ENCODE measurements at places on chromosomes 4 and X.

DNA sequence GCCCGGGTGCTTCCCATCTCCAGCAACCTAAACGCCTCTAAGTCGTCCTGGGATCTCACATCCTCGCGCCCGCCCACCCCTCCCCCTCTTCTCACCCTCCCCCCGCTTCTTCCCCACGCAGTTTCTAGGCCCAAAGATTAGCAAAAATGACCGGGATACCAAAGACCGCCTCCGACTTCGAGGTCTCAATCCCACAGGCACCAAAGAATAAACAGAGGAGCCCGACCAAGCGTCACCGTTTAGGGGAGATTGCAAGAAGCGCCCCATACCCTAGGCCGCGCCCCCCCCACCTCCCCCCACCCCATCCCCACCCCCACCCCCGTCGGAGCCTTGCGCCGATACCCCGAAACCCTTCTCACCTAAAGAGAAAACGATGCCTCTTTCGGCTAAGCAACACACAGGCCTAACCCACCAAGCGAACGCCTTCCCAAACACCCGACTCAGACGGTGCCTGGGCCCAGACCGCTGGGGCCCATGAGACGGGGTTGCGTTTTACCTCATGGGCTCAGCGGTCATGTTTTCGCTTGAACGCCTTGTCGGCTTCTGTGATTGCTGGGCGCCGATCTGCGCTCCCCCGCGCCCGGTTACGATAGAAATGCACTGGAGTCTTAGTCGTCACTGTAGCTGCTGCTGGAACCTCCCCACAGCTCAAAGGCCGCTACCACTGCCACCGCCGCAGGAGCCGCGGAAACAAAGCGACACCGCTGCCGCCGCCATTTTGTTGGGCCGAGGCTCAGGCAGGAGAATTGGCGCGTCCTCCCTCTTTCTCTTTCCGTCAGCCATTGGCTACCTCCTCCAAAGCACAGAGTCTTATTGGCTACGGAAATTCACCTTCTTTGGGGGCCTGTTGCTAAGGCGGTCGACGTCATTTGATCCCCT is at the start of gene ATRX:
Gene ATRX (minus strand): TSS at position 731 of the 879 bp plus-strand sequence. CDS start 215 bp downstream, at position 516.
- DNase-seq, result peak; percentile 82

DNA sequence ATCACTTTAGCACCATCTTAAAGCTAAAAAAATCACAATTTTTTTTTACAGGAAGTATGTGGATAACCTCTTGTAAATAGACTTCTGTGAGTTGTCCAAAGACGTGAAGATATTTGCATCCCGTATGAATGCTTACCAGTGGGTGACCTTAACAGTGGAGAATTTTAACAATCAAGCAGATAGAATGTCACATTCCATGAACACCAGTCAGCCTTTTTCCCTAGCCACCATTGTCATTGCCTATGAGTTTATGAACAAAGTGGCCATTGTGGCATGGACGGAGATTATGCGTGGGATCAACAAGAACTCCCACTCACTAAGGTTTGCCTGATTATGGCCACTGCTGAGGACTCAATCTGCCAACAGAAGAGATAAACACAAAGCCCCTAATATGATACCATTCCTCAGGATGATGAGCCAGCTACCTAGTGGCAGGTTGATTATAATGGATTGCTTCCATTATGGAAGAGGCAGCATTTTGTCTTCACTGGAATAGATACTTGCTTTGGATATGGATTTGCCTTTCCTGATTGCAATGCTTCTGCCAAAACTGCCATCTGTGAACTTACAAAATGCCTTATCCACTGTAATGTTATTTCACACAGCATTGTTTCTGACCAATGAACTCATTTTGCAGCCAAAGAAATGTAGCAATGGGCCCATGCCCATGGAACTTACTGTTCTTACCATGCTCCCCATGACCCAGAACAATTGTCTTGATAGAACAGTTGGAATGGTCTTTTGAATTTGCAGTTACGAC is 830.9 kb upstream of the NDST4 start:
- DNase-seq, result no peak

DNA sequence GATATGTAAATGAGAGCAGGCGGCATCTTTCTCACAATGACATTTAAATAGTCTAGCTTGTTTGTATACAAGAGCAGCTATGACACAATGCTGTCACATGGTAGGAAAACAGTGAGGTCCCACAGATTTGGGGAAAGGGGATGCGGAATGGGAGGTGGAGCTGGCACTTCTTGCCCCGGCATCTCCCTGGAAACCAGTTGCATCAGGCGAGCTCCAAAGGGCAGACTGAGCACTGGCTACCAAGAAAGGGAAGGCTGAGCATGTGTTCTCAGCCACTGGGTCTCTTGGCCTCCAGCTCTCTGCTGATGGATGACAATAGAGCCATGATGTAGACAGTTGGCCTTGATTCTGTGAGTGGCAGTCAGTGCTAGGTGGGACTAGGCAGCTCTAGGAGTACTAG is 109.0 kb downstream of the UCHL1 start:
- DNase-seq, result no peak

GRCh38 chr4:139735381-139736273 is 70.0 kb downstream of the MGST2 start:
- DNase-seq, result peak; percentile 25

DNA sequence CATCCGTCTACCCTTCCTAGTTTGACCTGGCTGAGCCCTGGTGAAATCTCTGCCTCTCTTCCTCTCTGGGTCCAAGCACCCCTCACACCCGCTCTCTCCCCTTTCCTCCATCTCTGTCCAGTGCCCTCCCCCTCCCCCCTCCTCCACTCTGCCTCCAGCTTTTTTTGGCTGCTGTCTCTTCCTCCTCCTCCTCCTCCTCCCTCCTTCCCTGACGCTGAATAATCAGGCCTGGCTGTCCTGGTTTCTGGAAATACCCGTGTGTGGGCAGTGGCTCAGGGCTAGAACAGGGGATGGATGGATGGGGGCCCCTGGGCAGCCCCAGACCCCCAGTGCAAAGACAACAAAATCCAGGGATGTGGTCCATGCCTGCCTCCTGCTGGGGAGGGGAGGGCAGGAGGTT is 4.7 kb upstream of the SYP start:
- DNase-seq, result no peak

- DNase-seq, result no peak
These were observed 602.2 kb downstream of the CENPC start for GRCh38 chr4:66943112-66943511.

DNA sequence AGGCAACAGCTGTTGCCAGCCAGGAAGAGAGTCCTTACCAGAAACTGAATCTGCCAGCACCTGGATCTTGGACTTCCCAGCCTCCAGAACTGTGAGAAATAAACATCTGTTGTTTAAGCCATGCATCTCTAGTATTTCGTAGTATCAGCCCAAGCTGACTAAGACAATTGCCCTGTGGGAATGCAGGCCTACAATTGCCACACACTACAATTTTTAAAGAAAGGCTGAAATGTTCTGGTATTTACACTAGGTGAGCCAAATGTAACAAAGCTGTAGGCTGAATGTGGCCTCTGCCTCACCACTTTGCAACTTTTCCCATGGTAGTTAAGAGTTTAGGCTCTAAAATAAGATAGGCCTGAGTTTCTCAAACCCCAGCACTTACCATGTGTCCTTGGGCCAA is 59.1 kb downstream of the SPATA18 start:
- no peak for DNase-seq

GRCh38 chr4:138677212-138677611 is 338.4 kb upstream of the NOCT start:
- no peak for DNase-seq

- no peak for DNase-seq
These were observed 417.4 kb downstream of the SPOCK3 start for GRCh38 chr4:166816890-166817289.

GRCh38 chrX:118370921-118371624 is 25.2 kb downstream of the WDR44 start:
- peak; percentile 72 for DNase-seq

GRCh38 chr4:20443015-20443805 is 191.5 kb downstream of the SLIT2 start:
- no peak for DNase-seq

GRCh38 chrX:25287521-25287920 is 271.8 kb upstream of the ARX start:
- no peak for DNase-seq

- DNase-seq, result peak; percentile 86
These were observed 58.6 kb upstream of the DCTD start for GRCh38 chr4:182975806-182976205.

GRCh38 chr4:142696334-142697122 is 149.6 kb downstream of the INPP4B start:
- no peak for DNase-seq

GRCh38 chr4:121093261-121093660 is 20.9 kb upstream of the NDNF start:
- no peak for DNase-seq

GRCh38 chrX:24485323-24485722 is 20.2 kb downstream of the PDK3 start:
- DNase-seq, result no peak

- DNase-seq, result no peak
These were observed 23.1 kb upstream of the LRAT start for GRCh38 chr4:154720618-154721267.

DNA sequence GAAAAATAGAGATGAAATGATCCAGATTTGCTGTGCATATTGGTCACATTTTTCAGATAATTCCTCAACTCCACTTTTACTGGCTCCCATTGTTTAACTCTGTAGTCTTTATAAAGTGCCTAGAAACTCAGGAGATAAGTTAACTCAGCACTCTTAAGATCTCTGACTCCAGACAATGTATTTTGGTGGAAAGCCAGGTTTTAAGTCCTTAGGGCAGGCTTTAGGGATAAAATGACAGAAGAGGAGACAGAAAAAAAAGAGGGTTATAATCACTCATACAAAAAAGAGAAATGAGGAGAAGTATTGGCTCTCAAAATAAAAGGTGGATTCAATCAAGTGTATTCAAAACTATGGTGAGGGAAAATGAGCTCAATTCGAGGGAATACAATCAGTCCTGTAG is 674.8 kb upstream of the INTU start:
- DNase-seq, result no peak

DNA sequence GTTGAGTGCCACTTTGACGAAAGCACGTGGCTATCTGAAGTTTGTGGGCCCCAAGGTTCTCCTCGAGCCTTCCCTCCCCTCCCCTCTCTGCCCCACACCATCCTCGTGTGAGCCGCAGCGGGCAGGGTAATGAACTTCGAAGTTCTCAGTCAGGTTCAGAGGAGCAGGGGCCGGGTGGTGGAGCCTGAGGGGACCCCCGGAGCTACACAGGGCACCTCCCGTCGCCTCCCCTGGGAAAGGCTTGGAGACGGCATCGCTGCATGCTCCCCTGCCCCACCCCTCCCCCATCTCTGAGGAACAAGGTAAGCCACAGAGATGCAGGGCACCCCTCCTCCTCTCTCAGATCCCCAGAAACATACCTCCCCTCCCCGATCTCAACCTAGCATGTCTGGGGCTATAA is 2.8 kb upstream of the NKX1-1 start:
- no peak for DNase-seq

DNA sequence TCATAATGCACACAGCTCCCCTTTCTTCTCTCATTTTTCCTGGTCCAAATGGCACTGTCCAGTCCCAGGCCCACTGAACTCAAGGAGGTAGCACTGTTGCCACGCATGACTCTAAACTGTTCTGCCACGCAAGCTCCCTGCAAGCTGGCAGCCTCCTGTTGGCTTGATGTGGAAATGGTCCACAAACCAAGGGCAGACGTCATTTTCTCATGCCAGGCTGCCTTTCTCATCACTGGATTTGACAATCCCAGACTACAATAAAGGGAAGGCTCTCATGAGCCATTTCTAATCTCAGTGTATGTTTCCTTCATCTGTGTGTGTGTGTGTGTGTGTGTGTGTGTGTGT is 22.4 kb downstream of the OTOP1 start:
- DNase-seq, result no peak

DNA sequence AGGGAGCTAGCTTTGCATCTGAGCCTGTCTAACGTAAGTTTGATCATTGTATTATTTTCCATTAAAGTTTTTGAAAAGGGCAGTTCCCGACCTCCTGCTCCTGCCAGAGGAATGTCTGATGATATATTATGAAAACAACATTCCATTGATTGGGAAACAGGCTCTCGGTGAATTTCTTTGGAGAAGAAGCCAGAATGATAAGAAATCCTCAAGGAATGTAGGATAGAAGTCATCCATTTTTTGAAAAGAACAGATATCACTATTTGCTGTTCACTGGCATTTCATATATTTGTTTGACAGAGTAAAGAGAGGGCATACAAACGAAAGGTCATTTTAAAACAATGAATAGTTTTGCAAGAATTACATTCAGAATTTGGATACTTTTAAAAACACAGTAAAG is 781.0 kb upstream of the HTR2C start:
- peak; percentile 10 for DNase-seq

DNA sequence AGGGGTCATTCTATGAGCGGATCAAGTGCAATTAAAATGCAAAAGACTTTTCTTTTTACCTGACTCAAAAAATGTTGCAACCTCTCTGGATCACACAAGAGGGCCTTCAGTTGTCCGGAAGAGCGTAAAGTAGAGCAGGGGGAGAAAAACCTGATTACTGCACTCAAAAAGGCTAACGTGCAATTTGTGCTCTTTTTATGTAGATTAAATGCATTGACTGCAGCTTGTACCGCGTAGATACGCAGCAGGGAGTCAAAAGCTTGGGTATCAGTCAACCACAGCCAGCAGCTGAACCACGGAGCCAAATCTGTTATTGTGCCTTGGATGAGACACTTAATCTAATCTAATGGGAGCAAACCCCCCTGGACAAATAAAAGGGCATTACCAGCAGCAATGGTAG is 107.3 kb upstream of the RAI2 start:
- no peak for DNase-seq

- no peak for DNase-seq
These were observed 451.0 kb upstream of the ZFP42 start for GRCh38 chr4:187544461-187545053.

DNA sequence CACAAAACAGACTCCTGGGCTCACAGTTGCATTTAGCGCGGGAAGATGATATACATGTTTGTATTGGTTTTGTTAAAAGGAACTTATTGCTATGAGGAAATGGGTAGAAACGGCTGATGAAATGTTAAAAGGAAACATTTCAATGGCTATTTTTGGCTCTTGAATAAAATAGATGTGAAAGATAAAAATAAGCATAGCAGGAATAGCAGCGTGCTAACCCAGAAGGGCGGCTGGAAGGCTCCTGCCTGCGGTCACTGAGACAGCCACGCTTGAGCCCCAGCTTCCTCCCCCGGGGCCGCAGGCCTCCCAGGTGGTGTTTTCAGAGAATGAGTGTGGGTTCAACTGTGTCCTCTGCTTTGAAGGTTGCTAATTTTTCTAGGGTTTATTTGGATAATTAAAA is 35.0 kb upstream of the CLCN4 start:
- no peak for DNase-seq

DNA sequence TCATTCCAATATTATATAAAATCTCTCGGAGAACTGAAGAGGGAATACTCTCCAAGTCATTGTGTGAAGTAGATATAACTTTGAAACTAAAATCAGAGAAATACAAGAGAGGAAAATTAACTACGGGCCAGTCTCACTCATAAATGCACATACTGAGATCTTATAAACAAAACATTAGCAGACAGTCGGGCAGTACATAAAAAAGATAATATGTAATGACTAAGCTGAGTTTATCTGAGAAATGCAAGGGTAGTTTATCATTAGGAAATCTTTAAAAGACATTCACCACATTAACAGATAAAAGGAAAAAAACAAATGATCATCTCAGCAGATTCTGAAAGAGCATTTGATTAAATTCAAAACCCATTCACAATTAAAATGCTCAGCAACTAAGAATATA is 116.7 kb downstream of the NYX start:
- DNase-seq, result no peak

- no peak for DNase-seq
These were observed 91.9 kb upstream of the RBPJ start for GRCh38 chr4:26228883-26229282.

All from fibroblast of skin of abdomen (primary cell).